ENCODE measurements at places on chromosomes 3 and 15.

DNA sequence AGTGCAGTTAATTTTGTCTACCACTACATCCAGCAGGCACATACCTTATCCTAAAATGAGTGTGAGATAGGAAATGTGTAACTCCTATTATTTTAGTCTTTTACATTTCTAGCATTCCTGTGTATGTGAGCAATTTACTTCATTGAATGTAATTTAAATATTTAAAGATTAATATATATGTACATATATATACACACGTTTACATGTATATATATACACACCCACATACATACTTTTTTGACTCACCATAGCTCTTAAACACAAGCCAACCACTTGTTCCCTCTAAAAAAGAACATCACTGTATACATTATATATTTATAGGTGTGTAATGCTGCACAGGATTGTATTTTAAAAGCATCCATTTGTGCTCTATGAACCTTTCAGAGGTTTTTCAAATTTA lies 425.6 kb upstream of the NECTIN3 start:
- no peak for DNase-seq

DNA sequence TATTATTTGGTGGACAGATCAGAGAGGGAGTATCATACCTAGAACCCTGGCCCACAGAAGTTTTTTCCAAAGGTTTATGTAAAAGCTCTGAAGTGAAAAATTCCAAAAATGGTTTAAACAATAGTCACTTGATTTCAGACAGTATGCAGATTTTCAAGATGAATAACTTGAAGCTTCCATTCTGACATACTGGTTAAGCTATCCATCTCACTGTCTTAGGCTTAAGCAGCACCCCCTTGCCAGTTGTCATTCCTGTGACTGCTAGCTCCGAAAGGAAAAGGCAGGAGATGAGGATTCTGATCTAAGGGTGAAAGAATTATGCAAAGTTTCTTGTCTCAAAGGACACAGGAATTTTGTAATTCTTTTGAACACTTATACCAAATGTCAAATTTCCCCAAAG lies 337.5 kb upstream of the THBS1 start:
- no peak for DNase-seq

DNA sequence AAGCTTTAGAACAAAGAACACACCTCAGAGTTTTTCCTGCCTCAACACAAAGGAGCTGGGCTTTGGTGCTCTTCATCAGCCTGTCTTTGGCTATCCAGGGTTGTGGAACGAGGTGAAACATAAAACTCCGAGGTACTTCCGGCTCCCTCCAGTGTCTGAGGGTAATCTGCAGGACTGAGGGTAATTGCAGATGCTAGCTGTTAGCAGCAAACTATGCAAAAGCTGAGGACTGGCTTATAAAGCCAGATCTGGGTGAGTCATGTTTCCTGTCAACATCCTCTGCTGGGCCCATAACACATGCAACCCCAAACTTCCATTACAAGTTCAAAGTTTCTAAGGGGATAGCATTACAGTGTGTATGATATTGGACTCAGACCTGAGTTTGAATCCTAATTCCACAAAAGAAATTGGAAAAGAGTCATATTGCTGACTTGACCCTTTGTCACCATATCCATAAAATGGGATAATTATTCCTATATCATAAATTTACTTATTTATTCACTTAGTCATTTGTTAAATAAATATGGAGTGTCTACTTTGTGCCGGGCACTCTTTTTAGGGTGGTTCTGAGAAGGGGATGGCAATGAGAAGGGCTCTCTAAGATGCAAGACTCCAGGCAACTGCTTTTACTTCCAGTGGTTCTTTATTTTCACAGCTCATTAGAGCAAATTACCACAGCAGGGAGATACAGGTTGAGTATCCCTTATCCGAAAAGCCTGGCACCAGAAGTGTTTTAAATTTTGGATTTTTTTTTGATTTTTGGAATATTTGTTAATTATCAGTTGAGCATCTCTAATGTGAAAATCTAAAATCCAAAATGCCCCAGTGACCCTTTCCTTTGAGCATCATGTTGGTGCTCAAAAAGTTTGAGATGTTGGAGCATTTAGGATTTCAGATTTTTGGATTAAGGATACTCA lies 9.5 kb upstream of the TRIM69 start:
- DNase-seq = no peak

DNA sequence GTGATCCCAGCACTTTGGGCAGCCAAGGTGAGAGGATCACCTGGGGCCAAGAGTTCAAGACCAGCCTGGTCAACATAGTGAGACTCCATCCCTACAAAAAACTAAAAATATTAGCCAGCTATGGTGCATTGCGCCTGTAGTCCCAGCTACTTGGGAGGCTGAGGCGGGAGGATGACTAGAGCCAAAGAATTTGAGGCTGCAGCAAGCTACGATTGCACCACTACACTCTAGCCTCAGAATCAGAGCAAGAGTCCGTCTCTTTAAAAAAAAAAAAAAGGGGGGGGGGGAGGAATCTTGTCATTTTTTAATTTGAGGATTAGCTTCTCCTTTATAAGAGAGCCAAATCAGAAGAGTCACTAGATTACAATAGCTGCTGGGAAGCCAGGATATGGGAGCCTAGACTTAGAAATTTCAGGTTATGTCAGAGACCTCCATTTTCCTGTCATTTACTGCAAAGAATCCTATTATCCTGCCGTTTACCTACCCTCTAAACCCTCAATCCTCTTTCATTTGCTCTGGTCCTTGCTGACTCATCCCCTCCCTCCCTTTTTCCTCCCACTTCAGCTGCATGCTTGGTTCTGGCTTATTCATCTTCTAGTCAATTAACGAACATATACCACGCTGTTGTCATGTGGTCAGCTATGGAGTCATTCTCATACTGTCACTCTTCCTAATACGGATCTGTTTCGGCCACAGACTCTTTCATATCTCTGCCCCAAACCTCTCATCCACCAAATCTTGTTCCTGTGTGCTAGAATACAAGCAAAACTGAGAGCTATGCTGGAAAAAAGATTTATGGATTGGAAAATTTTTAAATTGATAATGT lies 83.8 kb upstream of the PPIB start:
- DNase-seq = no peak

DNA sequence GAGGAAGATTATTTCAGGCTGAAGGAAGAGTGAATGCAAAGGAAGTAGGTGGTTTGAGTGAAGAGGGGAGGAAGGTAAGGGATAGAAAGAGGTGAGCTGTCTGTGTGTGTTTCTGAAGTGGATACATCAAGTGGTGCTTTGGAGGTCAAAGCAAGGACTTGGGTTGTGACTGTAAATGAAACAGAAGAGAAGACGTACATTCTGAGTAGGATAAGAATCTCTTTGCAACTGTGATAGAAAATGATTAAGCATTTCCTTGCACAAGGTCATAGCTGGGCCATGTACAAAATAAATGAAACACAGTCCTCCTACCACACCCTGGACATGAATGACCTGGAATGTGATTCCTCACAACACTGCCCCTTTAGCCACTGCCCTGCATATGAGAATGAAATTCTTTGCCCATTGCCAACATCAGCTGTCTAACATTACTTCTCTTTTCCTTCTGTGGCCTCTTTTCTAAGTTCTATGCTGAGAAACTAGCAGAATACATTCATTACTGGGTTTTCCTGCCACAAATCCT lies 28.3 kb upstream of the MINDY4B start:
- DNase-seq = no peak

DNA sequence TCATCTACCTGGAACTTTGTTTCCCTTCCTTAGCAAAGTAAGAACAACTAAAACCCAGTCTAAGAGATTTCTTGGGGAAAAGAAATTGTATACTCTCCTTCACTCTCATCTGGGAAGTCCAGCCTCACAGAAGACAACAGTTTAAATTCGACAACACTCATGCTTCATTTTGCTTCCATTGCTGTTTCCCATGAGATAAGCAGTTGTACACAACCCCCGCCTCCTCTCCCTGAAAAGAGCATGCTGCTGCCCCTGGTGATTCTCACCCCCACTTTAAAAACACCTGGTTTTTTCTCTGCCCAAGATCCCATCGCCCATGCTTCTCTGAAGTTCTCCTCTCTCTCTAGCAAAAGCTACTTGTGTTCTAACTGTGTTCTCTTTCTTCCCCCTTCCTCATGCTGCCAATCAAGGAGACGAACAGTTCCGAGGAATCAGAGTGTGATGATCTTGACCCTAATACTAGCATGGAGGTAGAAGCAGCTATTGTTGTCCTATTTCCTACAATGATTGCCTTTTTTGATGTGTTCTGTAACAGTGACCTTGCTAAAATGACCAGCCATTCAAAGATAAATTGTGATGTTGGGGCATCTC lies 51.1 kb upstream of the UMPS start:
- DNase-seq = no peak

- DNase-seq = no peak
Measured at GRCh38 chr3:7876741-7877297, 624.8 kb upstream of the LMCD1 start.

DNA sequence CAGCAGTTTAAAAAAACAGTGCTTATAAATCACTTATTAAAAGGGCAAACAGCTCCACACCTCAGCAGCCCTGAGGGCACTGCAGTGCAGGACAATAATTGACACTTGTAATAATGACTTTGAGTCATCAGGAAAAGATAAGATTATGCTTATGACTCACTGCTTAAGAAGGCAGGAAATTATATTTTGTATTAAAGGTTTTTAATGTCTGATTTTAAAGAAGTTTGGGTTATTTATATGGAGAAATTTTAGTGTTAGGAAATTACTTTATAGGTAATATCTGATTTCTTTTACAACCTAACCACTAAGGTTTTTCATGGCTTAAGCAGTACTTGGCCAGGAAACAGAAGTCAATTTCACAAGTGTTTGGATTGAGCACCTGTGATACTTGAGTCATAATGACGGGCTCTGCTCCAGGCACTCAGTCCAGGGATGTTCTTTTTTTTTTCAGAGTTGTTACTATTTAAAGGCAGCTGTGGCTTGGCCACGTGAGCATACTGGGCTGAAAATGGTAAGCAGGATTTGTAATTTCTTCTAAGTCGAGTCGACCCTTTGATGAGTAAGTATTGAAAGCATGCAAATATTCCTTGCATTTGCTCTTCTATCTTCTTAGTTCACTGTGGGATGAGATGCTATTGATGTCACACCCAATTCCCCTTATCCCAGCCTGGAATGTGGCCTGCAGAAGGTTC lies 21.6 kb upstream of the SLC6A20 start:
- DNase-seq = no peak

- no peak for DNase-seq
Measured at GRCh38 chr3:188434594-188434993, 280.6 kb downstream of the LPP start.

GRCh38 chr15:47736143-47736786 lies 19.0 kb downstream of the SEMA6D start:
- no peak for DNase-seq

DNA sequence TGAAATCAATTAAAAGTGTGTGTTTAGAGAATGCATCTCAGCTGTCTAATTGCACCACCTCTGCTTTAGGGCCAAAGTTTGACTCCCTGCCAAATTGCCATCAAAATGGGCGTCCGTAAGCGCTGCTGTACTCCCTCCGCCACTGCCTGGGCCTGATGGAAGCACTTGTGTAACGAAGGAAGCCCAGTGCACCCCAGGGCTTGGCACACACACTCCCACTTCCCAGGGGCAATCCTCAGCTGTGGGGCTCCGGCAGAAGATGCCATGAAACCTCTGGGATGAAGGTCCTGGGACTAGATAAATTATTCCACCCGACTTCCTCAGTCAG lies 137.8 kb downstream of the RORA start:
- no peak for DNase-seq

DNA sequence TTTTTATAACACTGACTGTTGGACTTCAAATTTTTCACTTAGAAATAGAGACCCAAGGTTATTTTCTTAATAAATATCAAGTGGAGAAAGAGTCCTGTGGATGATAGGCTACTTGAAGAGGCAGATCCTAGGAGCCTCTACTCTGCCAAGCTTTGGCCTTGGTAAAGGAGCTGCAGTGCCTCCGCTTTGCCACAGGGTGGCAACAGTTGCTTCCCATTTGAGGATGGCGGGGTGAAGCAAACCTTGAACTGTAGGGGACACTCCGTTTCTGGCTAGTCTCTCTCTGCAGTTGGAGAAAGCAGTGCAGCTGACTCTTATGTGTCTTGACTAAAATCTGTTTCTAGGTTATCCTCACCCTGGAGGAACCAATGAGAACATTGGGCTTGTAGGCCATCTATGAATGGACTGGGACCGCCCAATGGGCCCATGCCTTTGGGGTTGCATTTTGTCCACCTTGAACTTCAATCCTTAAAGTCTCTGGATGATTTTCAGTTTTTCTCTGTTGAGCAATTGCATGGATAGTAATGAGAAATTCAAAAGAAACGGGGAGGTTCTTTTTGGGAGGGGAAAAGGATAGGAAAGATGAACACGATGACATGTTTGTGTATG lies 9.8 kb downstream of the SCG5 start:
- peak; percentile 9 for DNase-seq

DNA sequence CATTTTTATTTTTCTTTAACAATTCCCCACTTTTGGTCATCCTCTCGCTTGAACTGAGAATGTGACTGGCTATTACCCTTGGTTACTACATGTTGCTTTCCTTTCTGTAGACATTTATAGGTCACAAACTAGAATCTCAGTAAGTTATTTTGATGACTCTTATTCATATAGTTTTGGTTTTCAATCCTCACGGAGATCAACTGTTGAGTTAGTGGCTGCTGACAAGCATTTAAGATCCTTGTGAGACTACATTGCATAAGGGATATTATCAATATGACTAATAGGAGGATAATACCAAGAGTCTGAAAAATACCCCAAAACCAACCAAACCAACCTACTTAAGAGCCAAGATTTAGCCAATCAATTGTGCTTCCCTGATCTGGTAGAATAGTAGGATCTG lies 16.3 kb downstream of the CCR3 start:
- DNase-seq = no peak

DNA sequence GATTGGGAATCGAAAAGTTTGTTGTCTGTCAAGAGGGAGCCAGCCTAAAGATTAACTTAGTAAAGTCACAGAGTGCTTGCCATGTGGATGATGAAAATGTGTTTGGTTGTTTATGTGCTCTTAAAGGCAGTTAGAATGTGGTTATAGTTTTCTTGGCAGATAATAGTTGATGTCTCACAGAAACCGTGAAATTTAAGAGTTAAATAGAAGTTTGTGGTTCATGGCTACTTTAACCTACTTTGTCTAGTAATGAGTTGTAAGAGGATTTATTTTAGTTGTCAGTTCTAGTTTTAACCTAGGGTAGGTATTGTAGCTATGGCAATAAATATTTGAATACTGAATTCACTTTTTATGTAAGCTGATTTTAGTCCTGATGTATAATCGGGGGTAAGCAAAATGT lies 36.4 kb upstream of the EIF3J start:
- DNase-seq = no peak

DNA sequence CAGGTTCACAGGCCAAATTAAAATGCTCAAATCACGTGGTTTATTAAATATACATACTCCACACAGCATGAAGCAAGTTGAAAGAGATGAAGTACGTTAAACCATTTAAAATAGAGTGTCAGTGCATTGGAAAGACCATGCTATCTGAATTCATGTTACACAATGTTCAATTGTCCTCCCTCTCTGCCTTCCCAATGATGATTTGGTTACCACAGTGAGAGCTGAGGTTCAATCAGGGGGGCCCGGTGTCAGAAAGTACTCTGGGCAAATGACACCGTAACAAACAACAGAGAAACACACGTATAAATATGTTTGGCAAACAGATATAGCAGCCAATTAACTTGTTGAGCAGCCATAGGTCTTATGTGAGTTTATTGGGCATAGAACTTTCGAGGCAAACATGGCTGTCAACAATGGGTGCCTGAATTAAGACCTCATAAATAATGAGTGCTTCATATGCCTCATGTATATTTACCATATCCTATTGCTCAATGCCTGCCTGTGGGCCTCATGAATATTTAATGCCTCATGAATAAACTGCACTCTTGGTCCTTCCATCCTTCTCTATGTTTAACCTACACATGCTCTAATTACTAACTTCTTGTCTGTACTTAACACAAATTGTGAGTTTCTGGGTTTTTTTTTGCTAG lies 641.5 kb downstream of the PLOD2 start:
- DNase-seq = no peak

Data from stimulated activated CD8-positive, alpha-beta memory T cell treated with anti-CD3 and anti-CD28 coated beads, Interleukin-2, amount 100 ng/mL, for 48 hours (primary cell).